HCT116 (cell line): ENCODE measurements at places on chromosomes 6 and 20. TPM values are rescaled to one million over a fixed set of nuclear protein-coding genes. Genes with fewer than 3 reads are reported as not detected.

GRCh38 chr6:111806165-111806547, 67.1 kb downstream of the FYN start:
- no peak overlapping the region for H3K4me3 ChIP-seq
- H3K27ac ChIP-seq, result no peak overlapping the region
- no peaks in the 10 kb centered on the region for H3K36me3 ChIP-seq
- no peak for DNase-seq
- H3K4me1 ChIP-seq, result peaks cover 13% of the 10 kb centered on the region
- H3K27me3 ChIP-seq, result no peaks in the 10 kb centered on the region

DNA sequence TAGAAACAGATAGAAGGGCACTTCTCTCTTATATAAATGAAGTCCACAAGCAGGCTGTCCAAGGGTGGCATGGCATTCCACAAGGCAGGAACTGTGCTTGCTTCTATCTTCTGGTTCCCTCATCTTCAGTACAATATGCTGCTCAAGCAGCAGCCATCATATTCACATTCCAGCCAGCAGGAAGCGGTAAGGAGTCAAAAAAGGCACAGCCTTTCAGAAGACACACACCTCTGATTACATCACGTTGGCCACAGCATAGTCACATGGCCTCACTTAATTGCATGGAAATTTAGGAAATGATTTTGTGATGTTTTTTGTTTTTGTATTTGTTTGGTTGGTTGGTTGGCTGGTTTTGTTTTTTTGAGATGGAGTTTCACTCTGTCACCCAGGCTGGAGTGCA, 19.0 kb downstream of the REM1 start:
- DNase-seq, result peak; percentile 77
- no peak overlapping the region for H3K27ac ChIP-seq
- H3K4me3 ChIP-seq, result no peak overlapping the region
- no peaks in the 10 kb centered on the region for H3K27me3 ChIP-seq
- 0 out of 2 replicates have a peak, but pooled peaks cover 6% of the 10 kb centered on the region for H3K4me1 ChIP-seq
- no peaks in the 10 kb centered on the region for H3K36me3 ChIP-seq

GRCh38 chr6:42462474-42462972, 10.8 kb upstream of the TRERF1 start:
- no peaks in the 10 kb centered on the region for H3K4me1 ChIP-seq
- H3K27ac ChIP-seq, result no peak overlapping the region
- H3K36me3 ChIP-seq, result no peaks in the 10 kb centered on the region
- DNase-seq, result no peak
- no peak overlapping the region for H3K4me3 ChIP-seq

The TFAP2D gene
- total RNA-seq, result not detected

DNA sequence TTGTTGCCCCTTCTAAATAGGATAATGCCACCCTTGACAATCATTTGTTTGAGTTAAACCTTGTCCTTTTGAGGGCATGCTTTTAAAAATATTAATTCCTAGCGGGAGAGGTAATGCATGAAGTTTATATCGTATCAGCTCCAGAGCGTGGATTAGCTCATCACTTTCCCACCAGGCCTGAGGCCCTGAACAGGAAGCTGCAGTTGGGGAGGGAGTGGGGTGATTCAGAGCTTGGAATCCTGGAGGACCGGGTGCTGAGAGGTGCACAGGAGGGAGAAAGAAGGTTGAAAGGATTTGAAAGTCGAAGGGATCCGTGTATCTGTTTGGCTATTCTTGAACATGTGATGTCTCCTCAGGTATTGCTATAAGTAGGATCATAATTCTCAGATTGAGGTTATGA, 25.0 kb downstream of the ZDHHC14 start:
- H3K4me1 ChIP-seq, result no peaks in the 10 kb centered on the region
- no peak overlapping the region for H3K4me3 ChIP-seq
- H3K36me3 ChIP-seq, result no peaks in the 10 kb centered on the region
- H3K27me3 ChIP-seq, result no peaks in the 10 kb centered on the region
- DNase-seq, result no peak
- no peak overlapping the region for H3K27ac ChIP-seq

DNA sequence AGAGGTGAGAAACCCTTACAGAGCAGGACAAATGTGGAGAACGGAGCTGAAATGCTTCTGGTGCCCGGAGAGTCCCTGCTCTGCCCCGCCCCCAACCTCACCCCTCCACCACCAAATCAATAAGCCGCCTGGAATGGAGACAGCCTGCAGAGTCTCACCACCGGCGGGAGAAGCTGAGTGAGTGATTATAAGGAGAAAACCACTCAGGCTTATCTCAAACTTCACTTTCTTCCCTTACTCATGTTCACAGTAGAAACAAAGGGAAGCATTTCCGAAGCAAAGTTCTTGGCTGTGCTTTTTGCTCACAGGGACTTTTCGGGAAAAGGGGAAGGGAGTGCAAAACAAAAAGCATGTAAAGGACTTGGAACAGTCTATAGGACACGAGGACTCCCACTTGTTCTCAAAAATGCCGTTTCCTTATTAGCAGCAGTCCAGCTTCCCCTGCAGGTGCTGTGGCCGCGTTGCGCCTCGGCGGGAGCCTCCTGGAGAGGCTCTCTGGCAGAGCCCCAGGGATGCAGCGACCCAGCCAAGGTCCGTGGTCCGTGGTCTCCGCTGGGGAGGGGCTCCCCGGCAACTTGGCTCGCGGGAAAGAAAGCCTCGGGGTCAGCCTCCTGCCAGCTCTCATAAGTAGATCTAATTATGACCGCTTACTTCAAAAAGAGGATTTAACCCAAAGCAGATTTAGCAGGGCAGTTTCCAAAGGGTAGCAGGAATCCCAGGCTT, 64.8 kb upstream of the TMEM30A start:
- H3K36me3 ChIP-seq, result no peaks in the 10 kb centered on the region
- H3K4me1 ChIP-seq, result no peaks in the 10 kb centered on the region
- DNase-seq, result no peak
- no peaks in the 10 kb centered on the region for H3K27me3 ChIP-seq

GRCh38 chr6:21274851-21275250, 318.7 kb upstream of the SOX4 start:
- H3K4me1 ChIP-seq, result no peaks in the 10 kb centered on the region
- no peak for DNase-seq
- no peak overlapping the region for H3K27ac ChIP-seq
- no peaks in the 10 kb centered on the region for H3K27me3 ChIP-seq
- no peak overlapping the region for H3K4me3 ChIP-seq
- no peaks in the 10 kb centered on the region for H3K36me3 ChIP-seq

GRCh38 chr20:17648791-17649730, 33.0 kb downstream of the RRBP1 start:
- no peaks in the 10 kb centered on the region for H3K27me3 ChIP-seq
- no peak overlapping the region for H3K4me3 ChIP-seq

GRCh38 chr6:9914951-9915350, 499.9 kb downstream of the TFAP2A start:
- DNase-seq, result no peak
- no peak overlapping the region for H3K27ac ChIP-seq
- no peaks in the 10 kb centered on the region for H3K27me3 ChIP-seq
- H3K36me3 ChIP-seq, result no peaks in the 10 kb centered on the region
- no peaks in the 10 kb centered on the region for H3K4me1 ChIP-seq
- H3K4me3 ChIP-seq, result no peak overlapping the region

The PAK5 gene
- not detected for total RNA-seq

GRCh38 chr6:144737998-144738397, 452.9 kb downstream of the UTRN start:
- no peaks in the 10 kb centered on the region for H3K4me1 ChIP-seq
- H3K27me3 ChIP-seq, result no peaks in the 10 kb centered on the region
- H3K36me3 ChIP-seq, result no peaks in the 10 kb centered on the region
- no peak overlapping the region for H3K27ac ChIP-seq
- DNase-seq, result no peak
- H3K4me3 ChIP-seq, result no peak overlapping the region

The RSPH3 gene
- 24.7 TPM for total RNA-seq

The PHF3 gene
- total RNA-seq, result 51.1 TPM

DNA sequence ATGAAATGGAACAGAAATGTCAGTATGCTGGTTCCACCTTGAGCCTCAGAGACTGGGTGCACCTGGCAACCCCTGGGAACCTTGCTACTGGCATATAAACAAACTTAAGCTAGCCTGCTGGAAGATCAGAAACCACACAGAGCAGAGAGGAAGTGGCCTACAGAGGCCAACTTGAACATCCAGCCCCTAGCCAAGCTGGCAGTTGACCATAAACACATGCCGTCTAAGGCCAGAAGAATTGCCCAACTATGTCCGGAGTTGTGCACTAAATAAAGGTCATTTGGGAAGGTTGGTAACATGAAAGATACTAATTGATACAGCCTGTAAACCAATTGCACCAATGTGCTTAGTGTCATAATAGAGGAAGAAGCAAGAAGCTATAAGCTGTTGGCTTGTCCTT, 266.6 kb upstream of the BTBD3 start:
- H3K27ac ChIP-seq, result no peak overlapping the region
- H3K36me3 ChIP-seq, result no peaks in the 10 kb centered on the region
- DNase-seq, result no peak

DNA sequence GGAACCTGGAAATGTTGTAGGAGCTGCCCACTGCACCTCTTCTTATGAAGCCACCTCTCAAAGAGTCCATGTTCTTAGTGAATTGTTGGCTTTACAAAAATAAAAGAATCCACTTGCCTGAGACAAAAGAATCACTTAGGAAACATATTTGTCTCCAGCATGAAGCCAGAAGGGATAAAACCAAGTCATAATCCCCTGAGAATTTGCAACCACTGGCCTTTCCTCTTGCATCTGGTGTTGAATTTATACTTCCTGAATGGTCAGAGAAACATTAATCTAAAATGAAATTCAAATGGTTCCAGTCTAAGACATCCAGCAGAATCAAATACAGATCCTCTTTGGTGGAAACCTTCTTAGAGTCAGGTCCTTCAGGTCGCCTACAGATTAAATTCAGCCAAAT, 192.5 kb upstream of the ECI2 start:
- H3K27ac ChIP-seq, result no peak overlapping the region
- no peaks in the 10 kb centered on the region for H3K36me3 ChIP-seq
- no peaks in the 10 kb centered on the region for H3K4me1 ChIP-seq
- no peak for DNase-seq

DNA sequence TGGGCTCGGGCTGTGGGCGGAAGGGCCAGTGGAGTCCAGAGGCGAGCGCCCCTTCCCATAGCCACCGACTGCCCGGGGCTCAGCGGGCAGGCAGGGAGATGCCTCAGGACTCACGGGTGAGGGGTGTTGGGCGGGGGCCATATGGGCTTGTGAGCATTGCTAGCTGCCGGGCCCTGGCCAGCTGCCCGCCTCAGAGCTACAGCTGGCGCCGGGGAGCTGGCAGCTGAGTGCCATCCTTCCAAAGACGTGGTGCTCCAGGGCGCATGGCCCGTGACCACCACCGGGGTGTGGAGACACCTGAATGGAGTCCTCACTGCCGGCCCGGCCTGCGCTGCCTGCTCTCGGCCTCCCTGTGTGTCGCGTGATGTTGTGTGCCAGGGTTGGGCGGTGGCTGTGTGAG, 10.6 kb upstream of the RBBP8NL start:
- H3K4me1 ChIP-seq, result no peaks in the 10 kb centered on the region
- no peak overlapping the region for H3K27ac ChIP-seq
- no peak for DNase-seq
- no peak overlapping the region for H3K4me3 ChIP-seq
- H3K27me3 ChIP-seq, result no peaks in the 10 kb centered on the region

- H3K27ac ChIP-seq, result no peak overlapping the region
- no peak for DNase-seq
- no peak overlapping the region for H3K4me3 ChIP-seq
- H3K27me3 ChIP-seq, result no peaks in the 10 kb centered on the region
- no peaks in the 10 kb centered on the region for H3K36me3 ChIP-seq
These were observed 21.6 kb downstream of the PNLDC1 start for GRCh38 chr6:159821726-159822125.

The KHDC1 gene
- 9.1 TPM for total RNA-seq

- no peaks in the 10 kb centered on the region for H3K36me3 ChIP-seq
- DNase-seq, result no peak
- H3K27me3 ChIP-seq, result no peaks in the 10 kb centered on the region
- no peak overlapping the region for H3K27ac ChIP-seq
These were observed 370.7 kb downstream of the RFPL4B start for GRCh38 chr6:112717856-112718255.

GRCh38 chr20:5969940-5970339, 19.5 kb downstream of the MCM8 start:
- no peak for DNase-seq
- no peaks in the 10 kb centered on the region for H3K4me1 ChIP-seq
- no peak overlapping the region for H3K4me3 ChIP-seq
- peaks cover 29% of the 10 kb centered on the region for H3K36me3 ChIP-seq
- H3K27me3 ChIP-seq, result no peaks in the 10 kb centered on the region

GRCh38 chr20:45607810-45608209, 21.7 kb upstream of the WFDC10A start:
- DNase-seq, result no peak
- H3K36me3 ChIP-seq, result no peaks in the 10 kb centered on the region
- H3K27me3 ChIP-seq, result no peaks in the 10 kb centered on the region
- no peak overlapping the region for H3K27ac ChIP-seq
- peaks cover 5% of the 10 kb centered on the region; the same call in 1 of the 2 replicates for H3K4me1 ChIP-seq

The MOG gene
- total RNA-seq, result not detected

GRCh38 chr6:604579-604978, 52.3 kb downstream of the HUS1B start:
- no peaks in the 10 kb centered on the region for H3K27me3 ChIP-seq
- H3K4me1 ChIP-seq, result no peaks in the 10 kb centered on the region
- no peaks in the 10 kb centered on the region for H3K36me3 ChIP-seq
- DNase-seq, result no peak
- H3K4me3 ChIP-seq, result no peak overlapping the region
- no peak overlapping the region for H3K27ac ChIP-seq

DNA sequence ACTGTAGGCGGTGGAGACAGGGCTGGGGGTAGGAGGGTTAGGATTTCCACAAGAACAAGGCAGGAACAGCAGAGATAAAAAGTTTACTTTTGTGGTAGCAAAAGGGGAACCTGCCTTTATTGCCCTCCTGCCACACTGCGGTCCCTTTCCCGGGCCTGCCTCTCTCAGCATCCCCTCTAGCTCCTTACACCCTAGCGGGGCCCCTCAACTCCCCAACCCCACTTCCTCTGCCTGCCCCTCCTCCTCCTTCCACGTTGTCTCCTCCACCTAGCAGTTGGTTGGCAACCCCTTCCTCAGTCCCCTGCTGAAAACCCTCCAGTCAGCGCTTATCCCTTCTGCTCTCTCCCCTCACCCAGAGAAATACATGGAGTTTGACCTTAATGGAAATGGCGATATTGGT, 714 bp downstream of the AIF1 start:
- no peaks in the 10 kb centered on the region for H3K36me3 ChIP-seq
- no peak overlapping the region for H3K4me3 ChIP-seq
- no peak for DNase-seq
- H3K27me3 ChIP-seq, result no peaks in the 10 kb centered on the region
- no peak overlapping the region for H3K27ac ChIP-seq

DNA sequence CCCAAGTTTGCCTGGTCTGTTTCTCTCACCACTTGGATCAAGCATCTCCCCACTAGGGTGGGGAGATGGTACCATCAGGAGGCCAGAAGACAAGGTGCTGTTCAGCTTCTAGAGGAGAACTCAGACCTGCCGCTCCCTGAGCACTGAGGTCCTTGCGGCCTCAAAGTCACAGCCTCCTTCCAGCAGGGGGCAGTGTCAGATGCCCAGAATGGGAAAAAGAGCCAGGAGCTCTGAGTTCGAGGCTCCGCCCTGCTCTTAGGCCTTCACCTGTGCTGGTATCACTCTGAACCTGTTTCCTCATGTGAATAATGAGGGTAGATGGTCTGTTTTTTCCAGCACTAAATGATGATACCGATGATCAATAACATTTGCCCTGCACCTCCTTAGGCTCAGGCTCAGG, 68.7 kb downstream of the TOX2 start:
- DNase-seq, result no peak
- no peaks in the 10 kb centered on the region for H3K27me3 ChIP-seq
- H3K36me3 ChIP-seq, result no peaks in the 10 kb centered on the region
- no peak overlapping the region for H3K4me3 ChIP-seq
